Activated naive CD4-positive, alpha-beta T cell treated with anti-CD3 and anti-CD28 coated beads, Interleukin-2, amount 50 U/mL, for 16 hours (primary cell): ENCODE measurements at places on chromosomes 12 and 14.

GRCh38 chr12:56082967-56083366 lies 3.0 kb downstream of the ERBB3 start:
- DNase-seq = no peak

DNA sequence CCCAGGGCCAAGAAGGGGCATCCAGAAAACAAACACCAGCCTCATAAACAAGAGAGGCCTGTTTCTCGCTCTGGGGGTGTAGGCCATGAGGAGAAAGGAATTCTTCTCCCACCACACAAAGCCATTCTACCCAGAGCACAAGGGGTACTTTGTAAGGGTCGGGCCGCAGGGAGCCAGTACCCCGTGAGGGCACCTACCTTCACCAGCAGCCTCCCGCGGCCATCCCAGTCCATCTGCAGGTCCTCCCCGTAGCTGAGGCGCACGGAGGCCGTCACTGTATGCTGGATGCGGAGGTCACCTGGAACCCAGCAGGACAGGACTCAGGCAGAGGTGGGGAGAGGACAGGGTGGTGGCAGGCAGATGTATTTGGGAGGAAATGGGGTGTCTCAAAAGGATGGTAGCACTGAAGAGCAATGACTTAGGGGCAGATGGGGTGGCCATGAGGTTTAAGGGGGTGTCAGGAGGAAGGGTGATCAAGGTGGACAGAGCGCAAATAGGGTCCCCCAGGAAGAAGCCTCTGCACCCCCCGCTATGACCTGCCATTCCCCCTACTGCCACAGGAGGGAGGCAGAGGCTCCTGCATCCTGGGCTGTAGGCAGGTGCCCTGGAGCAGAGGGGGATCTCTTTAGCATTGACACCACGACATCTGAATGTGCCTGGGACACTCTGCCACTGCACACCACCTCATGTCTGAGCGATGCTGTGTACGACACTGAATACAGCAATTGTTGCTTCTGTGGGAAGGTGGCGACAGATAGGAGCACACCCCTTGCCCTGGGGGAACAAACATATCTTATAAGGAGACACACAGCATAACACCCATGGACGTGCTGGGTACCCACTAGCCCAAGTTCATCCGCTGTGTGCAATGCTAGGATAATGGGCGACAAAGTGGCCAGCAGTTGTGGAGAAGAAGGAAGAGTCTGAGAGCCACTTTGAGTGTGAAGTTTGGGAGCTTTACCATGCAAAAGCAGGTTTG lies 61.4 kb downstream of the VWF start:
- DNase-seq = peak; percentile 64

GRCh38 chr12:124915239-124916236 lies 1.1 kb upstream of the UBC start:
- DNase-seq = no peak

DNA sequence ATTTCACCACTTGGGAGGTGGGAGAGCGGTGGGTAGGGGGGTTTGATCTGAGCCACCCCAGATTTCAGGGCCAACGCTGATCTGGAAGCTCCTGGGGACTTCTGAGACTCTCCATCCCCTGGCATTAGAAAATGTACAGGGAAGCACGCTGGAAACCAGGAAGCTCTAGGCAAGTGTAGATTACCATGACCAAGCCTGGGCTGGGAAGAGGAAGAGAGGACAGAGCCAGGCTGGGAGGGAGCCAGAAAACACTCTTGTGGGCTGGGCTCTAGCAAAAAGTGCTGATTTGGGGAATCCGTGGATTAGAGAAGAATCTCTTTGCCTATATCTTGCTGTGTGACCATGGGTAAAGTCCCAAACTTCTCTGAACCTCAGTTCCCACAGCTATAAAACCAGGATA lies 236.7 kb downstream of the BCL11B start:
- DNase-seq = no peak

DNA sequence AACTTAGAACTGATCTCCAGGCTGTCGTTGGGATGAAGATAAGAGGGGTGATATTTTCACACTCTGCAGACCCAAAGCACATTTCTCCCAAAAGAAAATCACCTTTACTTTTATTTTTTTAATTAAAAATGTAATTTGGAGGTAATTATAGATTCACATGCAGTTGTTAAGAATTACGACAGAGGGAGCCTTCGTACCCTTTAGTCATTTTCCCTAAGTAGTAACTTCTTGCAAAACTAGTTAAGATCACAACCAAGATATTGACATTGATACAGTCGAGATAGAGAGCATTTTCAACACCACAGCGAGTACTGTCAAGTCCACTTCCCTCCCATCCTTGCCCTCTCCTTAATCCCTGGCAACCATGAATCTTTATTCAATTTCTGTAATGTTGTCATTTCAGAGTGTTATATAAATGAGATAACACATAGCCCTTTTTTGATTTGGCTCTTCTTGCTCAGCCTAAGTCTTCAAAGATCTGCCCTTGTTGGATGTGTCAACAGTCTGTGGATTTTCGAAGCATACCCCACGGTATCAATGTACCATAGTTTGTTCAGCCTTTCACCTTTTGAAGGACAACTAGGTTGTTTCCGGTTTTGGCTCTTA lies 39.6 kb downstream of the DNAH10 start:
- DNase-seq = no peak

- no peak for DNase-seq
Measured at GRCh38 chr12:76193961-76194360, 109.5 kb upstream of the NAP1L1 start.

DNA sequence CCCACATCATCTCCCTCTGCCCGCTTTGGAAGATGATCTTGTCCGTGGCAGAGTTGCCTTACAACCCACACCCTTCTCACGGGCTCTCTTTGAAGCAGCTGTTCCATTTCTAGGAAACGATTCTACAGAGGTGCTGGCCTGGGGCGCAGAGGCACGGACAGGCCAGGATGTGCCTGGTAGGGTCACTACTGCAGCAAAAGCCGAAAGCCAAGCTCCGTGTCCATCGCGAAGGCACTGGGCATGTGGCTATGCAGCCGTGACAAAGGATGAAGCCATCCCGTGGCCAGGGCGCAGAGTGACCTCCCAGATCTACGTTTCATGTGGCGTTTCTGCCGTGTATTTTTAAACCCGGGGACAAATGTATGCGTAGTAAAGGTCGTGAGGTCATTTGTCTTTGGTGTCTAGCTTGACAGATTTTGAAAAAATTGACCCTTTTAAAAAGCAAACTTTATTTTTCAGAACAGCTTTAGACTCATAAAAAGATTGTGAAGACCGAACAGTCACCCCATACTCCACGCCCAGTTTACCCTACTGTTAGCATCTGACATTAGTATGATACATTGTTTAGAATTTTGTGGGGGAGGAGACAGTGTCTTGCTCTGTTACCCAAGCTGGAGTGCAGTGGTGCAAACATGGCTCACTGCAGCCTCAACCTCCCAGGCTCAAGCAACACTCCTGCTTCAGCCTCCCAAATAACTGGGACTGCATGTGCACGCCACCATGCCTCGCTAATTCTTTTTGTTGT lies 40.4 kb upstream of the NCOR2 start:
- no peak for DNase-seq

DNA sequence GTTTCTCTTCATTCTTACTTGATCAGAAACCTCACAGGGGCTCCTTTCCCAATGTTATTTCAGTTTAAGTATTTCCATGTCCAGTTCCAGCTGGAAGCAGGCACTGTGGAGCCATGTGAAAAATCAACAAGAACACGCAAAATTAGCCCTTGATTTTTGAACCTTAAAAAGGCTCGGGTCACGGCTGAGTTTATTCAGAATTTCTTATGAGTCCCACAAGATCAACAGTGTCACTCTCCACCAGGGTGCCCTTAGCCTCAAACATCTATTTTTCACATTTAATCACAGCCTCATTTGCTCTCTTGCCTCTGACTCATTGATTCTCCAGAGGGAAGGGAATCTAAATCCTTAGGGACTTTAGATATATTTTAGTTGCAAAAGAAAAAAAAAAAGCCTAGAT lies 157.7 kb upstream of the AVPR1A start:
- no peak for DNase-seq

DNA sequence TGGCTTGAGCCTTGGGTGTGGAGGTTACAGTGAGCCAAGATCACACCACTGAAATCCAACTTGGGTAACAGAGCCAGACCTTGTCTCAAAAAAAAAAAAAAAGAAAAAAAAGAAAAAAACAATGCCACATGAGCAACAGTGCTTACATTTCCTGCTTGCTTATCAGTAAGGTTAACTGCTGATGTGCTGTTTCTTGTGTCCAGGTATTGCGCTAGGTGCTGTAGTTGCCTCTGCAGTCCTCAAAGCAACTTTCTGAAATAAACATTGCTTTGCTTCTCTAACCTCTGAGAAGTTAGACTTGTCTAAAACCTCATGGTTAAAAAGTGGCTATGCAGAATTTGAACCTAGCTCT lies 24.7 kb downstream of the RNF34 start:
- DNase-seq = no peak

- no peak for DNase-seq
Measured at GRCh38 chr14:101544550-101544949, 16.7 kb upstream of the DIO3 start.

- no peak for DNase-seq
Measured at GRCh38 chr12:1147821-1148220, 156.8 kb downstream of the ERC1 start.

GRCh38 chr14:95460647-95461478 lies 55.6 kb downstream of the SYNE3 start:
- no peak for DNase-seq

- DNase-seq = no peak
Measured at GRCh38 chr14:64761441-64762043, 57.3 kb downstream of the PLEKHG3 start.
